ENCODE measurements at places on chromosomes 4 and X.

GRCh38 chrX:106263817-106264216, 95.7 kb downstream of the PWWP3B start:
- DNase-seq, result peak; percentile 49

DNA sequence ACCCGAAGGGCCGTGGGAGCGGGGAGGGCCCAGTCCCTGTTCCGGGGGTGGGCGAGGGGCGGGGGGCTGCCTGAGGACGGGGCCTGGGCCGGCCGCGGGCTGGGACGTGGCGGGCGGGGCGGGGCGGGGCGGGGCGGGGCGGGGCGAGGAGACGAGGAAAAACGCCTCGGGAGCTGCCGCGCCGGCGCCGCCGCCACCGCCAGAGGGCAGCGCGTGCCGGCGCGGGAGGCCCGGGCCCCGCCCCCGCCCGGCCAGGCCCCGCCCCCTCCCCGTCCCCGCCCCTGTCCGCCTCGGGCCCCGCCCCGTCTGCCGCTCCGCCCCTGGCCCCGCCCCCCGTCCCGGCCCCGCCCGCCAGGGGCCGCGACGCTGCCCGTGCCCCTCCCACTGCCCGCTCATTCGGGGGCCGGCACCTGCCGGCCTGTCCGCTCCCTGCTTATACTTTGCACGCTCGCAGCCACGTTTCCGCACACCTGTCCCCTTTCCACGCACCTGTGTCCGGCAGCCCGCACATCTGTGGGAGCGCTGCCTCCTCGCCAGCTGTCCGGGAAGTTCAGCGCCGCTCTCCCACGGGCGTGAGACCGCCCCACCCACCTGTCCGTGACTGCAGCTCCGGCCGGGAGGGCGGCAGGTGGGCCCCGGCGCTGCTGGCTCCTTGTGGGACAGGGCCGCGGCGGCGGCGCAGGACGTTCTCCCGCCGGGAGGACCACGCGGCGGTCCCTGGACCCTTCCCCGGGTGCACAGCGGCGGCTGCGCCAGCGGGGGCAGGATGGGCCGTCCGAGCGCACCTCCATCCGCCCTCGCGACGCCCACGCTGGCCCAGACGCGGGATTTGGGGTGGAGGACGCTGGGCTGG, 1.7 kb upstream of the FGFRL1 start:
- DNase-seq, result peak; percentile 77

DNA sequence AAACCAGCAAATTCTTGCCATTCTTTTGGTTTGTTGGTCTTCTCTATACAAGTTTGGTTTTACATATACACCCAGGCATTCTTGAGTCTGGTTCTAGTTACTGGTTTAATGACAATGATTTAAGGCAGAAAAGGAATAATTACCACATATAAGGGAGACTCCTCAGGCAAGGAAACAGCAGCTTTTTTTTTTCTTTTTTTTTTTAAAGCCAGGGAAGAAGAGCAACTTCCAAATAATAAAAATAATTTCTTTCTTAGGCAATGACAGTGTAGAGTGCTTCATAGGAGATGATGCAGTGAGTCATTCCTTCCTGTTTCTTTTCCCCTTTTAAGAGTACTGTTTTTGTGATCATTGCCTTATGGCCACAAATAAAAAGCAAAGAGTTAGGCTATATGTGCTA, 289.7 kb downstream of the DKK2 start:
- no peak for DNase-seq

- no peak for DNase-seq
Observed at GRCh38 chrX:153634832-153635231, 12.2 kb upstream of the DUSP9 start.

GRCh38 chr4:37815591-37815990, 10.9 kb upstream of the PGM2 start:
- no peak for DNase-seq

GRCh38 chrX:131262200-131262599, 26.9 kb downstream of the IGSF1 start:
- peak; percentile 43 for DNase-seq

- DNase-seq, result no peak
Observed at GRCh38 chr4:3085948-3086670, 11.6 kb downstream of the HTT start.

DNA sequence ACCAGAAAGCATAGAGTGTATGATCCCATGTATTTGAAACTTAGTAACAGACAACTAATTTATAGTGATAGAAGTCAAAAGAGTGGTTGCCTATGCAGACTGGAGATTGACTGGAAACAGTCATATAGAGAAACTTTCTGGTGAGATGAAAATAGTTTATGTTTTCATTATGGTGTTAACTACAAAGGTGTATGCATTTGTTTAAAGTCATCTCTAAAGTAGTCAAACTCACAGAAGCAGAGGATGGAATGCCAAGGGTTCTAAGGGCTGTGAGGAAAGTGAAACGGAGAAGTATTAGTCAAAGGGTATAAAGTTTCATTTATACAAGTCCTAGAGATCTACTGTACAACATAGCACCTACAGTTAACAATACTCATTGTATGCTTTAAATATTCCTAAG, 45.8 kb downstream of the ENOX2 start:
- DNase-seq, result no peak

- no peak for DNase-seq
Observed at GRCh38 chrX:109629310-109629709, 4.3 kb upstream of the KCNE5 start.

Data from kidney tubule cell (primary cell).